ENCODE measurements at places on chromosomes 1 and 21.

- no peak for DNase-seq
Observed at GRCh38 chr1:180567654-180568053, 8.9 kb downstream of the OVAAL start.

DNA sequence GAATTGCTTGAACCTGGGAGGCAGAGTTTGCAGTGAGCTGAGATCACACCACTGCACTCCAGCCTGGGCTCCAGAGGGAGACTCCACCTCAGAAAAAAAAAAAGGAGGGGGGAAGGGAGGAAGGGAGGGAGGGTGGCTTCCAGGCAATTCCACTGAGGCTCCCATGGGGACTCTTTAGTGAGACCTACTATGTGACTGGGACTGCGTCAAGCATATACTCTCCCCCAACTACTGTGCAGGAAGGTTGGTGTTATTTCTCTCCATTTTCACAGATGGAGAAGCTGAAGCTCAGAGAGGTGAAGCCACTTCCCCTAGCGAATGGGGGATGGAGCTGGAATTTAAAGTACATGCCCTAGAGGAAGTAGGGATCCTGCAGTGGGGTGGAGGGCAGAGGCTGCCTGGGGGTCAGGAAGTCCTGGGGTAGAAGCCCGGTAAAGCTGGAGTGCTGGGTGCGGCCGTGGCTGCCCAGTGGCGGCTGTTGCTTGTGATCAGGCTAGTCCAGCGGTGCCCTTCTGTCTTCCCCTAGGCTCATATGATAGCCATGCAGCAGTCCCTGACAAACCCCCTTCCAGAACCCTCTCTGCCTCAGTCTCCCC, 40.3 kb downstream of the RAP1GAP start:
- no peak for DNase-seq

DNA sequence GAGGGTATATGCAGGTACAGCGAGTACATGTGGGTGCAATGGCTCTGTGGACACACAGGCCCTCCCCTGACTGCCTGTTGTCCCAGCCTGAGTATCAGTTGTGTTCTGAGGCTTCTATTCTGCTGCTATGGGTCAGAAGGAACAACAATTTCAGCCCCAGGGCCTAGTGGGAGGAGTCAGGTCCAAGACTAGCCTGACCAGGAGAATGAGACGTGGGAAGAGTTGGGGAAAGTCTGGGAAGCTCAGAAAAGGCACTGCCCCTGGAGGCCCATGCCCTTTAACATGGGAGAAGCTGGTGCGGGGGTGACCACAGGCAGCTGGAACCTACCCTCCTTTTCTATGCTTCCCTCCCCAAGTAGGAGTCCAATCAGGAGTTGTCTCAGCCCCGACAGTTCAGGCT, 7.7 kb downstream of the IGSF8 start:
- DNase-seq = no peak

GRCh38 chr1:29171089-29171488, 10.6 kb downstream of the SRSF4 start:
- no peak for DNase-seq

- DNase-seq = no peak
Observed at GRCh38 chr1:9872430-9873165, 37.5 kb downstream of the CTNNBIP1 start.

DNA sequence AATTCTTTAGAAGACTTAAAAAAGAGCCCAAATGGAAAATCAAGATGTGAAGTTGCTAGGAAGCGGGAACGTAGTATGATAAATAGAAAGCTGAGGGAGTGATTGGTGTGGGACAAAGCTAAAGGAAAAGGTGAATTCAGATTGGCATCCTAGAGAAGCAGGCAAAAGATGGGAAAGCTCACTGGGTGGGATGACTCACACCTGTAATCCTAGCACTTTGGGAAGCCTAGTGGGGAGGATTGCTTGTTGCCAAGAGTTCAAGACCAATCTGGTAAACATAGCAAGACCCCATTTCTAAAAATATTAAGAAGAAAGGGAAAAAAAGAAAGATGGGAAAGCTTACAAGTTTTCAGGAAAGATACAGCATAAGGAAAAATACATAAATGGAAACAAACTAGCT, 1.8 kb downstream of the MRPS21 start:
- DNase-seq = no peak

DNA sequence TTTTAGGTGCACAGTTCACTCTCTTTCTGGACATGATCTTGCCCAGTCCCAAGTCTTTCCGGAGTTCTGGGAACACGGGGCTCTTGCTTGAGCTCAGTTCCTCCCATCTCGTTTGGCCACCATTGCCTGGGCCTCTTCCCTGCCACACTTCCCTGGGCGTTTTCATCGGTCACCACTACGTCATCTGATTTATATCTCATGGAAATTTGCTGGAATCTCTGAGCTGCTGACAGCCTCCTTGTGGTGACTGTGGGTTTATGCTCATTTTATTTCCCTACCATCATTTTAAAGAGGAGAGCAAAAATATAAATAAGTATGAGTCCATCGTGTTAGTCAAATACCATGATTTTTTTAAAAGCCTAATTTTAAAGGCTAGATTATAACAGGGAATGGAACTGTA, 449.1 kb upstream of the KAZN start:
- peak; percentile 29 for DNase-seq

GRCh38 chr1:1120866-1121591, 5.1 kb upstream of the C1orf159 start:
- no peak for DNase-seq

GRCh38 chr1:43149889-43150288, 22.2 kb downstream of the EBNA1BP2 start:
- DNase-seq = no peak

GRCh38 chr1:62676611-62677356, 11.4 kb downstream of the DOCK7 start:
- no peak for DNase-seq

DNA sequence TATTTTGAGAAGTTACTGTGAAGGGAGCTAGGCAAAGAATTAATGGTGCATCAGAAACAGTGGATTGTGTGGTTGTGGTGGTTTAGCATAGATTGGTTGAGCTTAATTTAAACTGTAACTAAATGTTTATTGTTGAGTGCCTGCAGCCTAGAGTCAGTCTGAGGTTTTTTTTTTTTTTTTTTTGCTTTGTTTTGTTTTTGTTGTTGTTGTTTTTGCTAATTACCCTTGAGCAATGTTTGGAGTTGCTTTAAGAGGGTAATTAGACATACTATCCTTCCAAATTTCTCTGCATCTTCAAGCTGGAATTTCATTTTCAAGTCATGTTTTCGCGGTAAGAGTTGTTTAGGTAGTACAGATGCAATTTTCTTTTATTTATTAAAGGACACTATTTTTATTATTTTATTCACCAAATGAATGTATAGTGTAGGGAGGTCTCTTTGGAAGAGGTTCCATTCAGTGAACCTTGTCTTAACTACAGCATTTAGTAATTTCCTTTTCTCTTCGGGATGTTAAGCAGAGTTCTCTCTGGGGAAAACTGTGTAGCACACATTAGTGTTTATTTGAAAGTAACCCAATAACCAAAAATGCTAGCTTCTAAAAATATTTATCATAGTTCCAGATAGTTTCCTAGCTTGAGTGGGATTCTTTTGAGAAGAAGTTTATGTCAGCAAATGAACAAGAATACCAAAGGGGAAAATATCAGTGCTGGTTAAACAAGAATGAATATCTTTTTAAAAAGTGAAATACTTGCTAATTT, 82.3 kb downstream of the CLIC4 start:
- no peak for DNase-seq

DNA sequence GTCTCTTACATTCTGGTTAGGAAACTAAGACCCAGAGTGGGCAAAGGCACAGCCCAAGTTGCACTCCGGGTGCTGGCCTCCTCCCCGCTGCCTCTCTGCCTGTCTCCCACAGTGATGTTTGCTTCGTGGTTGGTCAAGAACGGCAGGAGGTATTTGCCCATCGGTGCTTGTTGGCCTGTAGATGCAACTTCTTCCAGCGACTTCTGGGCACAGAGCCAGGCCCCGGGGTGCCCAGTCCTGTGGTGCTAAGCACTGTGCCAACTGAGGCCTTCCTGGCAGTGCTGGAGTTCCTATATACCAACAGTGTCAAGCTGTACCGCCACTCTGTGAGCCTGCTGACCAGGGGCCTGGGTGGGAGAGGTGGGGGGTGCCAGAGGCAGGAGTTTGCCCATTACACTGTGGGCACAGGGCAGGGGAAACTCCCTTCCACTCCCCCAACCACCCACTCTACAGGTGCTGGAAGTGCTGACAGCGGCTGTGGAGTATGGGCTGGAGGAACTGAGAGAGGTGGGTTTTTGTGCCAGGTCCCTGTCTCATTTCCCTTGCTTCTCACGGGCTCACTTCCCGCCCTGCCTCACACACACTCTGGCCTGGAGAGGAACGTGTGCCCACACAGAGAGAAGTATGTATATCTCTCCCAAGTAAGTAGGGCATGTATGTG, 1.9 kb downstream of the BTBD19 start:
- no peak for DNase-seq

DNA sequence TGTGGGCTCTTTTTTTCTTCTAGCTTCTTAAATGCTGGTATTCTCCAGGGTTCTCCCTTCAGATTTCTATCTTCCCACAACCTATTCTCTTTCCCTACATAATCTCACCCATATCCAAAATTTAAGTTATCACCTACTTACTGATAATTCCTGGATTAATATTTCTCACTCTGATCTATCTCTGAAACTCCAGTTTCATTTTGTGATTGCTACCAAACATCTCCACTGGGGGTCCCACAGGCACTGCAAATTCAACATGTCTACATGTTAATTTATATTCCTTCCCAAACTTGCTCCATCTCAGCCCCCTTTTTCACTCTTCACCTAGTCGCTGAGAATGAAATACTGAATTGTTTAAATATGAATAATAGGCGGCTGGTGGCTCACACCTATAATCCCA, 9.9 kb upstream of the C1orf141 start:
- no peak for DNase-seq

DNA sequence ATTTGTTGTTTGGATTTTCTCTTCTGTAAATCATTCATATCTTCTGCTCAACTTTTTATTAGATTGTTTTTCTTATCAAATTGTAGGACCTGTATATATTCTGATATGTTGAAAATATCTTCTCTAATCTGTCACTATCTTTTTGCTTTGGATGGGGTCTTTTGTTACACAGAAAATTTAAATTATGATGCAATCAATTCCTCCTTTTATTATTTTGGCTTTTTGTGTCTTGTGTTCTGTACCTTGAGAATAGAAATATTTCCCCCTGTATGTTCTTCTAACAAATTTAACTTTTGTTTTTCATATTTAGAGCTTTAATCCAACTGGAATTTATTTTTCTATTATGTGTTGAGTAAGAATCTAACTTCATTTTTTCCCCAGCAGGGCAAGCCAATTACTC, 3.2 kb upstream of the AVPR1B start:
- no peak for DNase-seq

- no peak for DNase-seq
Observed at GRCh38 chr1:227795732-227796131, 19.7 kb upstream of the PRSS38 start.

GRCh38 chr1:241542199-241542907, 10.2 kb downstream of the KMO start:
- DNase-seq = no peak

DNA sequence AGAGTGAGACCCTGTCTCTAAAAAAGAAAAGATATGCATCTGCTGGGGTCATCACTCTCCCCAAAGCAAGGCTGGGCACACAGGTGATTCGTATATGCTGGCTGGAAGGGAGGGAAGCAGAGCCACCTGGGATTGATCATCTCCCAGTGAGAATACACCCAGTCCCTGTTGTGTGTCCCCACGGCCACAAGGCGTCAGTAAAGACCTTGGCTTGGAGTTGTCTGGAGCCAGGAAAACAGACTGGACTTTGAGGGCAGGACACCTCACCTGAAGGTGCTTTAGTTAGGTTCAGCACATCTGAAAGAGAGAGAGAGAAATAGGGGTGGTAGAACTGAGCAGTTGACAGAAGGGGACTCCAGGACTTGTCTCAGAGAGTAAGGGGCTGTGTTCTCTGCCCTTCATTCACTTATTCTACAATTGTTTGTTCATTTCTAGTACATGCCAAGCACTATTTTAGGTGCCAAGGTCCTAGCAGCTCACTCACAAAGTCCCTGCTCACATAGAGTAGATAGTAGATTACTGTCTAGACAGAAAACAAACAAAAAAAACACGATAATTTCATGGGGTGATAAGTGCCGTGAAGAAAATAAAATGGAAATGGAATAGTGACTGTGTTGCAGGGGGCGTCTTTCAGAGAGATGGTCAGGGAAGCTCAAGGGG, 13.5 kb downstream of the CITED4 start:
- peak; percentile 75 for DNase-seq

GRCh38 chr21:35048183-35048601, 910 bp downstream of the RUNX1 start:
- DNase-seq = peak; percentile 79

GRCh38 chr1:193747579-193747978, 561.2 kb upstream of the B3GALT2 start:
- no peak for DNase-seq

DNA sequence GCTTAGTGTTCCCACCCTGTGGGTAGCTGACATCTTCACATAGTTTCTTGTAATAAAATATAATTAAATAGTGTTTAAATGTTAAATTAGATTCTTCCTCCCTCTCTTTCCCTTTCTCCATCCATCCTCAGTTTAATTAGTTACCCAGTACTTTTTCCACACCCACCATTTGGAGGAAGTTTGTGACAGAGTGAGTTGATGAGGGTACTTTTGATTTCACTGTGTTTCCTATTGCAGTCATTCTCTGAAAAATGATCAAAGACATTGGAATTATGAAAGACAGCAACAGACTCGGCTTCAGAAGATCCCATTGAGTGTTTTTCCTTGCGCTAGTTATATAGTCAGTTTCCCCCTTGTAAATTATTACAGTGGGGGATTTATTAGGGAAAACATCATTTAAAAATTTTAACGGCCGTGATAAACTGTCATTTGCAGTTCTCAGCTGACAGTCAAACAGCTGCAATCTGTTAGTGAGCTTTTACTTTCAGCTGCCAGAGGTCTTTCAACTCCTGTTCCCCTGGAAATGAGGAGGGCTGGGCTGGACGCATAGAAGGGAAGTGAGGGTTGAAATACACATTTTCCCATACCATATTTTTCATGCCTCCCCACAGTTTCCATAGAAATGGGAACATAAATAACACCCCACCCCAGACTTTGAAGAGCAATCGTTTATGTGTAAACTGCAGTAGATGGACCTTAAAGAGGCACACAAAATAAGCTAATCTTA, 61.3 kb upstream of the CACYBP start:
- no peak for DNase-seq

DNA sequence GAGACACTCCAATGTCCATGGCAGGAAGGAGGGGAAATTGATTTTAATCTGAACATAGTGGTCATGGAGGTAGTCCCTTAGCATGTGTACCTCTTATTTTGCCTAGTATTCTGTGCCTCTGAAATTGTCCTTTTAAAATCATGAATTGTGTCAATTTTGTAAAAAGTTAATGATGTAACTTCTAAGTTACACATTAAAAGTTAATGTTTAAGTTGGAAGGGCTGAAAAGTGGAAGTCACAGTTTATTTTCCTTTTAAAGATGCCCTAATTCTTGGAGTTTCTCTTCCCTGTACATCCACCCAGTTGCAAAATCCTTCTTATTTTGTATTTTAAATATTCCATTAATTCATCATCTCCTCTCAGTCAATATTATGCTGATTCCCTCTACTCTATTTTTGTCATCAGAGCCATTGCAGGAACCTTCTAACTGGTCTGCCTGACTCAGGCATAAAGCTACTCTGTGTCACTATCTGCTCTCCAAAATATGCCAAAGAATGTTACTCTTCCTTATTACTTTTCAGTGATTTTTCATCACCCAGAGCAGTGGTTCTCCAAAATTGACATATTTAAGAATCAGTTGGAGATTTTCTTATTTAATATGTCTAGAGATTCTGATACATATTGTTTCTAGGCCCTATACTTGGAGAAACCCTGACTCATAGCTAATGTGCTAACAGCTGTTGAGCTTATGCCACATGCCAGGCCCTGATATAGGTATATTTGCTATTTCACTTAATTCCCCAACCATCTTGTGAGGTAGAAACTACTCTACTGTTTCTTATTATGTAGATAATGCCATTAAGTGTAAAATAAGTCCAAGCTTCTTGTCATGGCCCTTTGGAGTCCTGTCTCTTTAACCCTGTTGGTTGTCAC, 5.1 kb downstream of the HOOK1 start:
- no peak for DNase-seq

Measured in SW480 (cell line).